Stimulated activated CD4-positive, alpha-beta T cell treated with anti-CD3 and anti-CD28 coated beads, Interleukin-2, amount 100 ng/mL, for 4 hours (primary cell): ENCODE measurements at places on chromosomes 4 and X.

DNA sequence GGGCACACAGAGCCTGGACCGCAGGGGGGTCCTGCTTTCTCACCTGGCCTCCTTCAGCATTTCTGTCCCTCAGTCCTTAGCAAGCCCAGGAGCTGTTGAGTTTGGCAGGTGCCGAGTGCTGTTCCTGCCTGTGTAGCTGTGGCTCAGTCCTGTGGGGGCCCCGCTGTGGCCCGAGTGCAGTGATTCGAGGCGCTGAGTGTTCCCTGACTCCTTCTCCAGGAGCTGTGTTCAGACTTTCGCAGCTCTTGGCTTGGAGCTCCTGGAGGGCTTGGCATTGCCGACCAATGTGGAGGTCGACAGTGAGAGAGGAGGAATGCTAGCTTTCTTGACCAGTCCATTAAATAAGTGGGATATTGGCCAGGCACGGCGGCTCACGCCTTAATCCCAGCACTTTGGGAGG lies 50.1 kb upstream of the MSANTD1 start:
- no peak for DNase-seq

- no peak for DNase-seq
Measured at GRCh38 chr4:159062381-159062780, 40.5 kb upstream of the RAPGEF2 start.

- no peak for DNase-seq
Measured at GRCh38 chr4:165553221-165553810, 174.5 kb downstream of the CPE start.

GRCh38 chrX:77527233-77528001 lies 80.2 kb downstream of the FGF16 start:
- DNase-seq, result no peak

DNA sequence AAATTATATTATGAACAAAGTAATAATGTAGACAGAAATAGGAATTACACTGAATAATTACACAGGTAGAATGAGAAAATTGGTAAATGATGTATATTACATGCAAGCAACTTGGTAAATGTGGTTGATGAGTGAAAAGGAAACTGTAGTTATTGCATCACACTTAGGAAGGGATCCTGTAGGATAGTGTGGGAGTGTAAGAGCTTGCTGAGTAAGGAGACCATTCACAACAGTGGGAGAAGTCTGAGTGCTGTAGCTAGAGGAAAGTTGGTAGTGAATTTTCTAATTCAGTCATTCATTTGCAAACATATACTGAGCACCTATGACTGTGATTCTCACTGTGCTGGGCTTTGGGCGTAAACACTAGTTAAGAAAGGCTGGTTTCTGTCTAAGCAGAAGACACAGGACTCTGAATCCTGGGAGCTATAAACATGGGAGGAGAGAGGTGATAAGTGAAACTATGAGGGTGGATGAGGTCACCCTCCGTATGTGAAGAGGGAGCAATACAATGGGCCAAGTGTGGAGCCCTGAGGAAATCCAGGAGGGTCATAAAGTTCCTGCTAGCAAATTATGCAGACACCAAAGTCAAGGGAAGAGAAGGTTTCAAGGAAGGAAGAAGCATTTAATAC lies 14.2 kb upstream of the CPE start:
- no peak for DNase-seq

- DNase-seq, result no peak
Measured at GRCh38 chrX:120769576-120770341, 105.9 kb downstream of the CT47B1 start.

DNA sequence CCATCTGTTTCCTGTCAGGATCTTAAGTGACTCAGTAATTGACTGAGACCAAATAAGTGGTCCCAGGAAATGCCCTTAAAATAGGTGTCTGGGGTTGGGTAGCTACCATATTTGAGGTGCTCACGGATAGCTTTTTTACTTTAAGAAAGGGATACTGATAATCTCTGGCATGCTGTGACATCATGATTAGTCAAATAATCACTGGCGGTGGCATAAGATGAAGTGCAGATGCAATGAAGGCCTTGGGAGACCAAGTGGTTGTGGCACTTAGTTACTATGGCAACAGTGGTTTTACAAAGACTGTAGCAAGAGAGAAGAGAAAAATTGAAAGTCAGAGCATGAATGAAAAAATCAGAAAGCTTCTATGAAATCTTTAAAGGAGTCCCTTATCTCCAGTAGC lies 114.5 kb upstream of the SLIT2 start:
- DNase-seq, result no peak

- DNase-seq, result no peak
Measured at GRCh38 chr4:169236873-169237626, 33.7 kb downstream of the SH3RF1 start.

- no peak for DNase-seq
Measured at GRCh38 chr4:11427121-11427996, 1.3 kb downstream of the HS3ST1 start.

DNA sequence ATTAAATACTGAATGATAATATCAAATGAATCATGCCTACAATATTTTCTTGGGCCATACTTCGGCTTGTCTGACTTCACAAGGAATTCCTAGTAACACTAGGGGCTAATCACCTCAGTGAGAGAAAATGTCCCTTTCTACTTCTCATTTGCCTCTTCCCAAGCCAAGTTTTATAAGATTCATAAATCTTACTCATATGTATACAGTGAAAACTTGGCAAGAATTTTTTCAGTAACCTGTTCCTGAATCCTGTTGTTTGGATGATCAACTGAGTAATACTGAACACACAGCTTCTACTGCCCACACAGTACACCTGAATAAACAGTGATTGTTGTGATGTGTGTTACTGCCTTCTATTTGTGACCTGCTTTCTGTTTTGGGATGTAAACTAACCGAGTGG lies 16.5 kb downstream of the TMPRSS11E start:
- no peak for DNase-seq

DNA sequence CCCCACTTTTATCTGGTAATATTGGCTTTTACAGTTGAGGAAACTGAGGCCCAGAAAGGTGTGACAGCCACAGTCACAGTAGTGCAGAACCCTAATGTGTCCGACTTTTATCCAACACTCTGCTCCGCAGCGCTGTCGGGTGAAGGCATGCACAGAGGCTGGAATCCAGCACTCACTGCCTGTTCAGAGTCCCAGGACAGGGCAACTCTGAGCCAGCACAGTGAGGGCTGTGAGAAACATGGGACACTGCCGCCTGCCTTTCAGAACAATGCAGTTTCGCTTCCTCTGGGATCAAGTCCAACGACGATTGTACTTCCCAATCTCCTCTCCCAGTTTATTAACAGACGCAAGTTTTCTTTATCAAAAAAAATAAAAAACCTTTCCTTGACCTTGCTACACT lies 41.9 kb upstream of the PDGFRA start:
- DNase-seq, result no peak

DNA sequence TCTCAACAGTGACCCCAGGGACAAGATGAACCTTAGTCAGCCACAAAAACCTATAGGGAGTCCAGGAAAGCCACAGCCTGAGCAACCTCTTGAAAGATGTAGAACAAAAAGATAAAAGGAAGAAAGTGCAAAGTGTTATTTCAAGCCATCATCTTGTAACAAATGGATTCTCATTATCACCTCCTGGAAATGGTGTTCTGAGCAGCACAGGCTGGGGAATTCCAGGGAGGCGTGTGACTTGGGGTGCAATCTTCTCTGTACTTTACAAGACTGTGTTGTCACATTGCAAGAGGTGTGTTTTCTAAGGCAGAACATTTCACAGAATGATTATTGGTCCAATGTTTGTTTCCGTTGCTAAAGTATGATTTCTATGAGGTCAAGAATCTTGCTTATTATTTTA lies 214.0 kb downstream of the DHRSX start:
- no peak for DNase-seq

GRCh38 chr4:72365981-72366380 lies 203.0 kb downstream of the ADAMTS3 start:
- DNase-seq, result no peak

DNA sequence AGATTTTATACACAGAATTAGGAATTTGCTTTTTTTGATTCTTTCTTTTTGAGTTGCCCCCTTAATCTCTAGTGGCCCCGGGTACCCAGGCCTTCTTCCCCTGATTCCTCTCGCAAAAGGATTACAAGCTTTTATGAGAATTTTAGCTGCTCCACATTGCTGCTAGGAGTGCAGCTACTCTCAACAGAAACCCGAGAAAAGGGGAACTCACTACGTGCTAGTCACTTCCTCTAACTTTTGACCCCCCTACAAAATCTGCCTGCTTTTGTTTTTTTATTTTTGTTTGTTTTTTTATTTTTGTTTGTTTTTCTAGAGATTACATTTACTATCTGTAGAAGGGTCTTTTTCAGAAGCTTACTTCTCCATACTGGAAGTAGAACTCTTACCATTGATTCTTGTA lies 64.1 kb downstream of the ZNF81 start:
- DNase-seq, result no peak

DNA sequence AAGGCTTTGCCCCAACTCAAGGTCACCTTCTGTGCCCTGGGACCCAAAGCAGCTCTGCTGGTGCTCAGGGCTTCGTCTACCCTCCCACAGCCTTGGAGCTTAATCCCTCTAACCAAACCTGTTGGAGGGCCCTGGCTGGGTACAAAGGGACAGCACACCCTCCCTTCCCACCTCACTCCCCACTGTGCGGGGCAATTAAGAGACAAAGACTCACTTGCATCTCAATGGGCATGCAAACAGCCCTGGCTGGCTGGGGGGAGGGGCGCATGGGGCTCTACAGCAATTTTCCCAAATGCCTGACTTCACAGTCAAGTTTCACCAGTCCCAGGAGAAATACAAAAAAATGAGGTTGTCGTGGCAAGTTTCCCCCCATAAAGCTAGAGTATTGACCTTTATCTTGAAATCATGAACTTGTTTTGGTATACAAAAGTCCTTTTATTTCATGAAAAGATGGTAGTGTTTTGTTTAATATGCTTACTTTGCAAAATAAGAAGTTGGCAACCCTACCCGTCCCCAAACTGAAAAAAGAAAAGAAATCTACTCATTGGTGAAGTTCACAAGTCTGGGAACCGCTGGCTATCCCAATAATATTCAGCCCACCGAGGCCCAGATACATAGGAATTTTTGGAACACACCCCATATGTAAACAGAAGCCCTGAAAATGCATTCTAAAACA lies 4.1 kb upstream of the CD99L2 start:
- no peak for DNase-seq

- no peak for DNase-seq
Measured at GRCh38 chr4:43456383-43456782, 563.9 kb downstream of the GRXCR1 start.

- DNase-seq, result no peak
Measured at GRCh38 chrX:152872522-152872921, 25.3 kb upstream of the ZNF185 start.

- no peak for DNase-seq
Measured at GRCh38 chr4:146522869-146523205, 1.1 kb upstream of the SLC10A7 start.

DNA sequence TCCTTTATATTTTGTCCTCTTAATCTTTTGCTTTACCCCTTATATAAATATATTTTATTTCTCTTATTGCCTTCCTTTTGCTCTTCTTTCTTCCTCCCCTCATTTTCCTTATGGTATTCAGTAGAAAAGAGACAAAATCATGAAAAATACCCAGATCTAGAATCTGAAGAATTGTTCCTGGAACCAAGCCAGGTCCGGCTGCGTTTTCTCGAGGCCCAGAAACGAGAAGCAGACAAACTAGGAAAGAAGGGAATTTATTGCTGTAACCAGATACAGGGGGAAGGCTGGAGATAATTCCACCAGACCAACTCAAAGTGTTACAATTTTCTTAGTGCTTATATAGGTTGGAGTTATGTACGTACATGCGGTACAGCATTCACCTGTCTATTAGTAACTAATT lies 328.7 kb downstream of the GABRG1 start:
- no peak for DNase-seq

- DNase-seq, result no peak
Measured at GRCh38 chr4:41390661-41391060, 133.9 kb downstream of the UCHL1 start.

DNA sequence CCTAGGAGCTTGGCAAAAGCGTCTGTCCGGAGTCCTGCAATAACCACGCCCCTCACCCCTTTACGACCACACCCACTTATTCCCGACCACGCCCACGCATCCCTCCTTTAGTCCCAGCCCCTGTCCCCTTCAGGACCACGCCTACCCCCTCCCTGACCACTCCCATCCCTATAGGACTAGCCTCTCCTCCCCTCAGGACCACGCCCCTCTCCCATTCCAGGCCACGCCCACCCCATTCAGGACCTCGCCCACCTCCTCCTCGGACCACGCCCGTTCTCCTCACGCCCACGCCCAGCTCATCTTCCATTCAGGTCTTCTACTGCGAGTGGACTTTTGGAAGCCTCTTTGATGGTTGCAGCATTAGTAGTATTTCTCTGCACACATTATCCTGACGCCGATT lies 131.2 kb upstream of the STX18 start:
- DNase-seq, result no peak

DNA sequence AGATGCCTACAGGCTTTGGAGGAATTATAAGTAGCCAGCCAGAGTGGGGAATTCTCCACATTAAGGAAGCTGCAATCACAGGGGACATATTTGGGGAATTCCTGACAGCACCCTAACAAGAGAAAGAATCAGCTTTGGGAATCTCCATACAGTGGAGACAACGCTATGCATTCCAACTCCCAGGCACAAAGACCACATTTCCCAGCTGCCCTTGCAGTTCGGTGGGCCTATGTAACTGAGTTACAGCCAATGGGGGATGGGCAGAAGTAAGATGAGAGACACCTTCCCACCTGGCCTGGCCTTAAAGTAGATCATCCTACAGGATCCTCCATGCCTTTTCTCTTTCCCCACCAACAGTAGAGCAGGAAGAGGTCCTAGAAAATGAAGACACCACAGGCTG lies 43.4 kb upstream of the CCKAR start:
- no peak for DNase-seq

DNA sequence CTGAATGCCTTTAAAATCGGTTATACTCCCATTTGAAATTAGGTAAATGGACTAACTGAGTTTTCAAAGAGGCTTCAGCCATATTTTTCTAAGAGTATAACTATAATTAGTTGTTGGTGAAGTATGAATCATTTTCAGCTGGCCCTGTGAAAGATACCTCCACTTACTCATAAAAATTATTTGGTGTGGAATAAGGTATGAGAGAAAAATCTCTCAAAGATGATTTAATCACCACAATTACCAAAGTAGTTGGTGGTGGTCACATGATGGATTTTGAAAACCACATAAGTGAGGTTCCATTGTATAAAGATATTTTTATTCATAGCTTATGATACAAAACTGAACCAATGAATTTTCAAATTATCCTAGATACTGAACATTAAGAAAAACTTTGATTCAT lies 9.0 kb upstream of the KLHL2 start:
- DNase-seq, result no peak

GRCh38 chrX:14026121-14026520 lies 3.6 kb downstream of the GEMIN8 start:
- DNase-seq, result no peak

DNA sequence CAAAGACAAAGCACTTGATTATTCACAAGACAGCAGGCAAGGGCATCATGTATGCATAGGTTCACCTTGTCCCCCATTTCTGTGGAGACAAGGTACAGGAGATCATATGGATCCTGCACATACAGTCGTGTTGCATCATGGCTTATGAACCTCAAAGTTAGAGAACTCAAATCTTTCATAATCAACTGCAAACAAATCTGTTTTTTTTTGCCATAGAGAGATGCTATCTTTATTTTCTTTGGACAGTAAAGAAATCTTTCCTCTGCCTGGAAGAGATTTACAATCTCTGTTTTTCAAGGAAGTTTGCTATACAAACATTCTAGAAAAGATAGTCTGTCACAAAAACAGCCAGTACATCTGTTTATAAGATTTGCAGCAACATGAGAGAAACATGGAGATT lies 578.8 kb downstream of the ANKRD50 start:
- no peak for DNase-seq

- DNase-seq, result no peak
Measured at GRCh38 chr4:14143892-14144291, 516.4 kb upstream of the BOD1L1 start.

- DNase-seq, result no peak
Measured at GRCh38 chr4:35493977-35494376, 750.3 kb downstream of the ARAP2 start.
